ENCODE measurements at places on chromosomes 3 and 15. TPM values are rescaled to one million over a fixed set of nuclear protein-coding genes. Genes with fewer than 3 reads are reported as not detected.

The TIGIT gene
- total RNA-seq, result 0.11 TPM

The BCHE gene
- total RNA-seq, result 0.20 TPM

The SERPINI2 gene
- total RNA-seq, result 0.13 TPM

The GPR176 gene
- total RNA-seq, result 1.0 TPM

The LINGO1 gene
- 14.3 TPM for total RNA-seq

The RAB6B gene
- total RNA-seq, result 11.4 TPM

The GOLGA8R gene
- total RNA-seq, result 0.04 TPM

The GLCE gene
- 10.0 TPM for total RNA-seq

- DNase-seq, result no peak
Observed at GRCh38 chr3:48747706-48748105, 30.7 kb upstream of the IP6K2 start.

DNA sequence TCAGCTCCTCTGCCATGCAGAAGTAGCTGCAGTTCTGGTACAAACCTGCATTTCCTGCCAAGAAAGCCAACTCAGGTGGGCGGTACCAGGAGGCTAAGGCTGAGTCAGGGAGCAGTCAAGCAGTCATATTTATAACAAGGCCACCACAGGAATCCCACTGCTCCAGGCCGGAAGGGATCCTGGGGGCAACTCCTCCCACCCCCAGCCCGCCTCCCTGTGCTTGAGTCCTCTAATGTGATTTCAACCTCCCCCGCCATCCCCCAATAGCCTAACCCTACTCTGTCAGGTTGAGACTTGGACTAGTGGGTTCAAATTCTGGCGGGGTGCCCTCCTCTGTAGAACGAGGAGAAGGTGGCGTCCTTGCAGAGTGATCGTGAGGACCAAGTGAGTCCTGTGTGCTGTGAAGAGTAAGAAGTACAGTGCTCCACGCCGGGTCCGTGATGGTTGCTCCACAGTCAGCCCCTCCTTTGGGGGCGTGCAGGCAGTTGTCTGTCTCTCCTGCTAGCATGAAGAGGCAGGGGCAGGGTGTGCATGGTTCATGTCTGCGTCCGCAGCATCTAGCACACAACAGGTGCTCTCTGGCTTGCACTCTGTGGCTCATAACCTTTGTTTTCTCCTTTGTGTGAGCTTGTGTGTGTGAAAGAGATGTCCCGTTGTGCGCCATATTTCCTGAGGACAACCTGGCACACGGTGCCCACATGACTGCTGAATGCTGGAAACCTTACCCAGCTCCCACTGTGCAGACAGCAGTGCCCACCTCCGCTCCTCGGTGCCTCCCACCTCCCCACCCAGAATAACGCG lies 78.3 kb downstream of the SMAD6 start:
- no peak for DNase-seq

DNA sequence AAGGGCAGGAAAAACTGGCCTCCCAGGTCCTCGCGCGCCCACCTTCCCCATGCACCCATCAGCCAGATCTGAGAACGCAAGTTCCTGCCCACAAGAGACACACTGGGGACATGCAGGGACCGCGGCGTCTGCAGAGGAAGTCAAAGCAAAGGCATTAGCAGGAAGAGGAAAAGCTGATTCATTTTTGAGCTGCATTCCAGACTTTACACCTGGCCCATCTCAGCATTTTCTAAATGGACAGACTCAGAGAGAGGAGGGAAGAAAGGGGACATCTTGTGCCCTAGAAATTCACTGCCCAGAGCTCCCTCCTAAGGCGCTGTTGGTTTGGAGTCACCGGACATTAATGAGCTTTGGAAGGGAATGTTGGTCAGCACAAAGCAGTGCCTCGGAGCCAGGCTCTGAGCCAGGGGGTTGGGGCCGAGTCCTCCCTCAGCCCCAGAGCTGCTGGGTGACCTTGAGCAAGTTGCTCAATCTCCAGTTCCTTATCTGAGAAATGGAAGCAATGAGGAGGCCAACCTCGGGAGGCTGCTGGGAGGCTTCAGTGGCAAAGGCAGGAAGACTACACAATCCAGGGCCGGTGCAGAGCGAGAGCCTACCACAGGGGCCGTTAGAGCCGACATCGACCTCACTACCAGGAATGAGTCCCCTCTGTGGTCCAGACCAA lies 150.5 kb upstream of the IQSEC1 start:
- no peak for DNase-seq

GRCh38 chr3:128341659-128342395 lies 124.9 kb downstream of the DNAJB8 start:
- no peak for DNase-seq

DNA sequence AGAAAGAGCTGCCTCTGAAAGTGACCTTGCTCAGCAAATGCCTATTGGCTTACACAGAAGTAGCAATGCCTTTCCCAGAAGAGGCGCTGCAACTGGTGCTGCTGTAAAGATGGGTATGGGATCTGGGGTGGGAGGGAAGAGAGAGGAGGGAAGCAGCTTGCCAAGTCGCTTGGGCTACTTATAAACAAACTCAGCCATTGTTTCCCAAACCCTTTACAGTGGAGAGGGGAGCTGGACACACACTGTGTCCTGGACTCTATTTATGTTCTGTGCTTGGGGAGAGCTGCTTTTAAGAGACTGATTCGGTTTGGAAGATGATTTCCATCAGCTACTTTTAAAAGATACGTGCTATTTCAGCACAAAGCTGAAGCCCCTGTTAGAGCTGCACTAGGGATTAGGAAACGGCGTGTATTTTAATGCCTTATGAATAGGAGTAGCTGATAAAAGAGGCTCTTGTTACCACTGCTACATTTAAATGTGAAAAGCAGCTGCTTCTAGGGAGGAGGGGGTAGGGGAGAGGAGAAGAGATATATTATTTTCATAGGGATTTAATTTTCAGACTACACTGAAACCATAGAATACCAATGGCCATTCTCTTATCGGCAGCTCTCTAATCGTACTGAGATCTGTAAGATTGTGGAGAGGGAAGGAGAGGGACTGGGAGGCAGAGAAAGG lies 440.6 kb downstream of the MCTP2 start:
- DNase-seq, result no peak

GRCh38 chr3:181711325-181712135 lies at the start of gene SOX2:
Gene SOX2, plus strand, starts transcription at chr3:181711925. Its CDS starts 436 bp downstream, at chr3:181712361.
- DNase-seq, result peak; percentile 33

GRCh38 chr3:51945926-51946705 lies 4.0 kb downstream of the PARP3 start:
- DNase-seq, result no peak

DNA sequence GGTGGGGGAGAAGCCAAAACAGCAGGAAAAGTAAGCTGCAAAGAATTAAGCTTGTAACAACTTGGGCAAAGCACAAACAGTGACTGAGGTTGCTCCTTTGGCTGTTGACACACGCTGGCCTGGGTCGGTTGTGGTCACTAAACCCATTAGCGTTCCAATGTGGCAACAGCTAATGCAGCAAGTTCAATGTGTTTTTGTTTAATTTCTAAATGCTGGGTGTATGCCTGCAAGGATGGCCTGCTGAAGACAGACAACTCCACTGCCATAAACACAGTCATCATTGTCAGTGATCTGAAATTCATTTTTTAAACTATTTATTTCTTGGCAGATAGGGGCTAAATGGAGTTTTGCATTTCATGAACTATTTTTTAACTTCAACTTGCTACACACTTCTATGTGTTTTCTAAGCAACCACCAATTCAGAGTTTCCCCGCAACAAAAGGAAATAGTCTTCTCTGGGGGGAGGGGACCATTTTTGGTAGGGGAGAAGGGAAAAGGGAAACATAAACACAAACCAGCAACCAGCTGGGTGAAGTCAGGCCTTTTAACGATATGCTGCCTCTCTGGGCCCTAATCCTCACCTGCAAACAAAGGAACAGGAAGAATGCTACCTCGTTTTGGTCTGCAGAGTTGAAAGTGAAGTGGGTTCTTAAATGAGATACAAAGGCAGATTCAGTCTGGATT lies 34.8 kb upstream of the WNT5A start:
- no peak for DNase-seq

DNA sequence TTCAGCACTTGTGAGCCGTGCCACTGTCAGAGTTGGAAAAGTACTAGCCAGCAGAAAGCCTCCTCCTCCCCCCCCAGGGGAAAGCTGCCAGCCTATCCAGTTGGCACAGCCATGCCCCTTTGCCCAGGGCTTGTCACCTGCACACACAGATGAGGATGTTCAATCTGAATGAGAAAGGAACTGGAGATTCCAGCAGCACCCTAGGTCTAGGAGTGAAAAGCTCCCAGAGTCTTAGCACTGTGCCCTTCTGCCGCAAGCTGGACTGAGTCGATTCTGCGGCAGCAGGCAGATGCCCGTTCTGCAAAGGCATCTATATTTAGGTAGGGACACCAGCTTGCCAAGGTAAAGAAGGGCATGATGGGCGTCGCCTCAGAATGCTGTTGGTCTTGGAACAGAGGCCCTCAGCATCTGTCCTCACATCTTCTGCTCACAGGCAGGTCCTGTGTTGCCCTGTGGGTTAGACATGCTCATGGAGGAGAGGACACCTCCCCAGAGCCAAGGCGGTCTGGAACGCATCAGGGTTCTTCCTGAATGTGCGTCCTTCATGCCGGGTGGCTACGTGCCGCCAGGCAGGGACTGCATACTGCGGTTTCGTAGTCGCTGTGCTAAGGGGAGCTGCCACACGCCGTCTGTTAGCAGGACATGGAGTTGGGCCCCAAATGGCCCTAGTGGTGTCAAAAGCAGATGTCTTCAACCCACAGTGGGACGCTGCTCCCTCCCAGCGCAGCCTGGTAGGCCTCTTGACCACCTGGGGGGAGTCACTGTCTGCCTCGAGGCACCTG lies 109.5 kb downstream of the VGLL4 start:
- no peak for DNase-seq

GRCh38 chr3:85342915-85343314 lies 384.1 kb downstream of the CADM2 start:
- peak; percentile 16 for DNase-seq

DNA sequence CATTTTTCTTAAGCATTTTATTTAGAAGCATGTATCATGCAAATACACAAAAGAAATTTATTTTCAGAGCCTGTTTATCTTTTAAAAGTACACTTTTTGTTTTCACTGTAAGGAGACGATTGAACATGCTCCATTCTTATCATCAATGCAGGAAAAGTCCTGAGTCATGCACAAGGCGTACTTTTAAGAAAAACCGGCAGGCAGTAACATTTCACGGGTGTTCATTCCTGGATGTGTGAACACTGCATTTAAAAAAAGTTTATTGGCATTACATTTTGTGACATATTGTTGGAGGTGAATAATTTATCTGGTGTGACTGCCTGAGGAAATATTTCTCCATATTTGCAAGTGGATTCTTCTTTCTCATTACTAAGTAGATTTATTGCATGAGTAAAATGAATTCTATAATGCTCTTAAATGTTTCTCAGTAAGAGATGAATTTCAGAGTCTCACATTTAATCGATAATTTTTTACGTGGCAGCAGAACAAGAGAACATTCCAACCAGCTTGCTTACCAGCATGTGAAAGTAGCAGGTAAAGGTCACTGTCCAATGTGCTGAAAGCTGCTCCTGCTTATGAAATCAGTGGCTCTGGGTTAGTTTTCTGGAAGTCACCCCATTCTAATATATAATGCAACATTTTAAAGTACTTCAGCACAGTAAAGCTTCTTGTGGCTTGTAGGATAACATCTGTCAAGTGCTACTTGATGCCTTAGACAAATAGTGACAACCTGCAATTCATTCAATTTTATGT lies 87.0 kb downstream of the SV2B start:
- peak; percentile 45 for DNase-seq

GRCh38 chr15:58171476-58172061 lies 33.4 kb downstream of the AQP9 start:
- no peak for DNase-seq

DNA sequence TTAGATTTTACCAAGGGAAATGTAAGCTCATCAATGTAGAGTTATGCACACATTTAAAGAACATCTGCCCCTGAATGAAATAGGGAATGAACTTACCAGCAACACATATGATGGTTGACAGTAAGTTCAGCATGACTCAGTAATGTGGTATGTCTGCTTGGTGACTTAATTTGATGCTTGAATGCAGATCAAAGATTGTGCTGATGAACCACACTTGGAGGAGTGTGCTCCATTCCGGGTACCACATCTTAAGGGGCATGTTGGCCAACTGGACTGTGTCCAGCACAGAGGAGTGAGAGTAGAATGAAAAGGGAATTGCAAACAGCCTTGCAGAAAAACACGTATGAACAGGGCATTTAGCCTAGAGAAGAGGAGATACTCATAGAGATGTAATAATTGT lies 171.0 kb upstream of the RARB start:
- DNase-seq, result no peak

DNA sequence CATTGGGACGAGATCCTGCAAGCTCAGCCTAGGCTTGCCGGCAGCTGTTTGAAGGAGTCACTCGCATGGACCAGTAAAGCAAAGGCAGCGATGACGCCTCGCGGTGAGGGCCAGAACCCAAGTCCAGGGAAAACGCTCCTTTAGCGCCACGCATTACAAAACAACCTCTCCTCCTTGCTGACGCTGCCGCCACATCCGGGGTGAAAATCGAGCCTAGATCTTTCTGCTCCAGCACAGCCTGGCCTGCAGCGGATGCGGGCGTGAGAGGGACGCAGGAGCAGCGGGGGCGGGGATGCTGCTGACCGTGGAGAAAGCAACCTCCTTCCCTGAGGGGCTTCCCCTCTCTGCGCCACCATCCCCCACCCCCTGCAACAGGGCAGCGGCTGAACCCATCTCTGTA lies 46.7 kb downstream of the CASR start:
- DNase-seq, result no peak

DNA sequence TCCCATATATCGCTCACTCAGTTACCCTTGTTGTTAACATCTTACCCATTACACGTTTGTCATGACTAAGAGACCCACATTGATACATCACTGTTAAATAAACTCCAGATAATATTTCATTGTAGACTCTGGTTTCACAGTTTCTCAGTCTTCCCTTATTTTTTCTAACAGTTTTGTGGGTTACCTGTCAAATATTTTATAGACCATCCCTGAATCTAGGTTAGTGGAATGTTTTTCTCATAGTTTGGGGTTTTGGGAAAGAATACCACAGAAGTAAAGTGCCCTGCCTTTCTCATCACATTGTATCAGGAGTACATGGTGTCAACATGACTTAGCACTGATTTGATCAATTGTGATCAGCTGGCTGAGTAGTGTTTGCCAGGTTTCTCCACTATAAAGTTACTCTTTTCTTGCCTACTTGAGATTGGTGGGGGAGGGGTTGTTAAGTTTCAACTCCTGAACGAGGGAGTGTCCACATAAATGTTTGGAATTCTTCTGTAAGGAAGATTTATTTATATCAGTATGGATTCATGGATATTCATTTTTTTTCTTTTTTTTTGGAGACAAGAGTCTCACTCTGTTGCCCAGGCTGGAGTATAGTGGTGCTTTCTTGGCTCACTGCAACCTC lies 25.9 kb downstream of the RNF111 start:
- DNase-seq, result no peak

DNA sequence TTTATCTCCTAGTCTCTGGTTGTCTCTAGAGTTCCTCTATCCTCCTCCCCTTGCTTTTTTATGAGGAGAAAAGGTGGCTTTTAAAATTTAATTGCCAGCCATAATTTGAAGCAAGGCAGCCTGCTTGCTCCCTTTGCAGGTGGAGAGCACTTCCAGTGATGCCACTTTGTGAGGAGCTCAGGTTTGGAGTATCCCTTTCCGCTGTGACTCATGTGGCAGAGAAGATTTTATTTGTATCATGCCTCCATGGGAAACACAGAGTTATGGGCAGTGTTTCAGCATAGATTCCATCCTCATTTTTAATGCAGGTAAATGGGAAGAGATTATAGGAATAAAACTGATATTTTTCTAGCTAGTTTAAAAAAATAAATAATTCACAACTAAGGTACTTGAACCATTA lies 7.0 kb downstream of the PPM1L start:
- DNase-seq, result no peak

- no peak for DNase-seq
Observed at GRCh38 chr3:187828579-187829452, 83.5 kb upstream of the BCL6 start.
